ENCODE measurements at places on chromosomes 4 and X. TPM values are rescaled to one million over a fixed set of nuclear protein-coding genes. Genes with fewer than 3 reads are reported as not detected.

The ERCC6L gene
- total RNA-seq: 34.5 TPM

The LRAT gene
- 0.94 TPM for total RNA-seq

The IL2RG gene
- total RNA-seq: not detected

The RAB9B gene
- total RNA-seq: 2.2 TPM

The SYNPO2 gene
- 0.09 TPM for total RNA-seq

All from neural progenitor cell (in vitro differentiated cells).